Stimulated activated CD8-positive, alpha-beta memory T cell treated with anti-CD3 and anti-CD28 coated beads, Interleukin-4, amount 100 ng/mL, for 1 hour (primary cell): ENCODE measurements at places on chromosomes 16 and 17.

- no peak for DNase-seq
Observed at GRCh38 chr17:45333702-45334092, 16.9 kb upstream of the MAP3K14 start.

GRCh38 chr17:35568561-35568960, 7.9 kb upstream of the SLFN14 start:
- DNase-seq, result no peak

GRCh38 chr16:88601313-88602036, 31.3 kb downstream of the ZC3H18 start:
- no peak for DNase-seq

- DNase-seq, result no peak
Observed at GRCh38 chr17:79563237-79564013, 47.4 kb downstream of the RBFOX3 start.

GRCh38 chr17:30570596-30571265, 93.5 kb downstream of the GOSR1 start:
- no peak for DNase-seq

DNA sequence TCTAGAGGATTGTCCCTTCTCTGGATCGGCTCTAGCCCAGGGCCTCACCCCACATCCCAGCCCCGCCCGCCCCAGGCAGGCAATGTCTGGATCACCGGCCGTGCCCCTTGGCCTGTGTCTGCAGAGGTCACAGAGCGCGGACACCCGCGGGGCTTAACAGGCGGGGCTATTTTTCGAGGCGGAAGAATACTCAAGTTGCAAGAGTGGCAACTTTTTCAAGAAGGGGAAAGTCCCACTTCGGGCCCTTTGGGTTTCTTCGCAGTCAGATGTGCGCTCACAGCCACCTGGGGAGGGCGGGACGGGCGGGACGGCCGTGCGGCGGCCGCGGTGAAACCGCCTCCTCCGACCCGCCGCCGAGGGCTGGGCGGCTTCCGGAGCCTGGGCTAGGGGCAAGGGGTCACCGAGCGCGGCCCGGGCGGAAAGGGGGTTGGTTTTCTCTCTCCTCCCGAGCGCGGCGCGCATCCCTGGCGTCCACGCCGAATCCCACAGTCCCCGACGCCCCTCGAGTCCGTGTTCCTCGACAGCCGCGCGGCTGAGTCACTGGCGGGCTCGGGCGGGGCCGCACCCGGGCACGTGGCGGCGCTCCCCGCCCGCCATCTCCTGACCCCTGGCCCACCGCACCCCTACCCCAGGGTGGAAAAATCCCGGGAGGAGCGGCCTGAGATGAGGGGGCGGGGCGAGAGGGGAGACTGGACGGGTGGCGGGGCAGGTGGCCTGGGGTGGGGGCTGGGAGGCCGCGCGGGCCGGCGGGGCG, 1.2 kb upstream of the PFN1 start:
- DNase-seq, result no peak

- DNase-seq, result no peak
Observed at GRCh38 chr16:54655121-54655590, 275.5 kb upstream of the IRX5 start.
